ENCODE measurements at places on chromosomes 16 and 17.
A peak's percentile ranks its signal among the peaks of the same experiment; 100 is the strongest.

DNA sequence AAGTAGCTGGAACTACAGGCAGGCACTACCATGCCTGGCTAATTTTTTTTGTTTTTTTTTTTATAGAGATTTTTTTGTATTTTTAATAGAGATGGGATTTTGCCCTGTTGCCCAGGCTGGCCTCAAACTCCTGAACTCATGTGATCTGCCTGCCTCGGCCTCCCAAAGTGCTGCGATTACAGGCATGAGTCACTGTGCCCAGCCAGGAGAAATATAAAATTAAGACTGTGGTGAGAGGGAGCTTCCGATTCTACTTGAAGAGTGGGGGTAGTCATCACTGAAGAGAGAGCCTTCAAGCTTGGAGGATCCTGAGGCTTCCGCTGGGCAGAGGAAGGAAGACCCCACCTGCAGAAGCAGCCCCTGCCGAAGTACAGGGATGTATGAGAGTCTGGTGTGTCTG lies 34.4 kb upstream of the RGS9 start:
- DNase-seq, result no peak

DNA sequence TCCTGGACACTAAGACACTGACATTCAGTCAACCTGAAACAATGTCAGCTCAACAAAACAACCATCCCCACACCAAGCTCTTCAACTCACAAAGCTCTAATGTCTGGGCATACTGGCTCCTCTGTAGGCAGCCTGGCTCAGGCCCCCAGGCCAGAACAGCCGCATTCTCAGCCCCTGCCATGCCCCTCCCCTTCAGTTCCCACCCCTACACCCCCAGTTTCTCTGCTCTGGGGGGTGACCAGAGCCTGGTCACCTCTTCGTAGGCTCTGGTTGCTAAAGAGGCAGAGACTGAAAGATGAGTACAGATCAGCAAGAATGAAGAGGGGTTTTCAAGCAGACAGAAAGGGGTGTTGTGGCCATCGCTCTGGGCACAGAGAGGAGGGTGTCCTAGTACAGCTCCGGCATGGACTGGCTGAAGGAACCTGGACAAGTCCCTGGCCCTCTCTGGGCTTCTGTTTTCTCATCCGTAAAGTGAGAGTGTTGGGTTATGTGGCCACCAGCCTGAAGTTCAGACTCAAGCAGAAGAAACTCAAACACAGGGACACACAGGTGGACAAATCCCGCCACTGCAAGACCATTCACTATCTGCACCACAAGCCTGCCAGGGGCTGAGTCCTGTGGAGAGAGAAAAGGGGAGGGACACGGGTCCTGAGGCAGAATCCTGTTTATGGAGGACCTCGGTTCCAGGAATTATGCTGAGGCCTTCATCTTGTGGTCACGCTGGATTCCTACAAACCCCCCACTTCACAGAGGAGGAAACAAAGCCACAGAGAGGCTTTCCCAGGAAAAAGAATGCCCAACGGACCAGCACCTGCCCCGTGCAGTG lies 987 bp upstream of the SLC4A1 start:
- no peak for DNase-seq

DNA sequence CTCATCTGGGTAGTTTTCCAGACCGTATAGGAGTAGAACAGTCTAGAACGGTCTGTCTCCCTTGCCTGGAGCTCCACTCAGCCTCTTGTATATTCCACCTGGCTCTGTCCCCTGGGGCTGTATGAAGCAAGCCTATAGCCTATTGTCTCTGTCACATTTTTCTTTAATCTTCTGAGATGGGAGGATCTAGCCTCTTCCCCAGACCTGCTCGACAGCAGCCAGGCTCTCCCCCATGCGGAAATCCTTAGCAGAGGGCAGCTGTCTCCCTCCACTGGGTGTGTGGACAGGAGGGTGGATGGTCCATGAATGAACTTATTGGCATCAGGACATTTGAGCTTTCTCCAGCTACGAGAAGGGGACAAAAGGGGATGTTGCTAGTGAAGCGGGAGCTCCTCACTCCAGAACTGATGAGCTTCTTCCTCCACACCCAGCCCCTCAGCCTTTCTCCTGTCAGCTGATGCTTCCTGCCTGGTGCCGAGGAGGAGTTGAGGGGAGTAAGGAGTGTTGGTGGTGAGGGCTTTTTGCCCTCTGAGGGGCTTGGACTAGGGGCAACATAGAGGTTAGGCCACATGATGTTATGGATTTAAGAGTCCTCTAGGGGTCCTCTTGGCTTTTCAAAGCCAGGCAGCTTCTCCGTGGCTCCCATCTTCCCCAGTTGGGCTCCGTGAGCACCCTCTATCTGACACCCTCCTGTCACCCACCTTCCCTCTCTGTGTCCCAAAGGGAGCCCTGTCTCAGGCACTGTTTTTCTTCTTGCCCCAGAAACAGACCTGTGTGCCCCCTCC lies 28.0 kb downstream of the ARHGAP23 start:
- no peak for DNase-seq

DNA sequence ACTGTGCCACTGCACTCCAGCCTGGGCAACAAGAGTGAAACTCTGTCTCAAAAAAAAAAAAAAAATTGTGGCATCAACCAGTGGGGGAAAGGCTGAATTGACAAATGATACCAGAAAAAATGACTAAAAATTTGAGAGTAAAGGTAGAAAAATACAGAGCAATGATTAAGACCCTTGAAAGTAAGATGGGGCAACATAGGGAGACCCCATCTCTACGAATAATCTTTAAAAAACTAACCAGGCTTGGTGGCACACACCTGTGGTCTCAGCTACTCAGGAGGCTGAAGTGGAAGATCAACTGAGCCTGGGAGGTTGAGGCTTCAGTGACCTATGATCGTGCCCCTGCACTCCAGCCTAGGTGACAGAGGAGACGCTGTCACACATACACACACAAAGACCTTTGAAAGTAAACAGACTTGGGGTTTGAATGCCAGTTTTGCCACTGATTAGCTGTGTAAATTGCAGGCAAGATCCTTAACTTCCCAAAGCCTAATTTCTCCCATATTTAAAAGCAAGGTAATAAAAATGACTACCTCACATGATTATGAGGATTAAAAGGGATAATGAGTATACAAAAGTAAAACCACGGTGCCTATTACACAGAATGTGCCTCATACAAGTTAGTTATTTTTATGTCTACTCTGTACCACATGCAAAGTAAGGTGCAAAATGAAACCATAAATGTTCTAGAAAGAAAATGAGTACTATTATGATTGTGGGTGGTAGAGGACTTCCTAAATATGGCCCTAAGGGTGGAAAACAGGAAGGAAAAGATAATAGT lies 21.7 kb upstream of the PAFAH1B1 start:
- DNase-seq, result no peak

GRCh38 chr16:66204756-66205155 lies 161.7 kb upstream of the CDH5 start:
- no peak for DNase-seq

DNA sequence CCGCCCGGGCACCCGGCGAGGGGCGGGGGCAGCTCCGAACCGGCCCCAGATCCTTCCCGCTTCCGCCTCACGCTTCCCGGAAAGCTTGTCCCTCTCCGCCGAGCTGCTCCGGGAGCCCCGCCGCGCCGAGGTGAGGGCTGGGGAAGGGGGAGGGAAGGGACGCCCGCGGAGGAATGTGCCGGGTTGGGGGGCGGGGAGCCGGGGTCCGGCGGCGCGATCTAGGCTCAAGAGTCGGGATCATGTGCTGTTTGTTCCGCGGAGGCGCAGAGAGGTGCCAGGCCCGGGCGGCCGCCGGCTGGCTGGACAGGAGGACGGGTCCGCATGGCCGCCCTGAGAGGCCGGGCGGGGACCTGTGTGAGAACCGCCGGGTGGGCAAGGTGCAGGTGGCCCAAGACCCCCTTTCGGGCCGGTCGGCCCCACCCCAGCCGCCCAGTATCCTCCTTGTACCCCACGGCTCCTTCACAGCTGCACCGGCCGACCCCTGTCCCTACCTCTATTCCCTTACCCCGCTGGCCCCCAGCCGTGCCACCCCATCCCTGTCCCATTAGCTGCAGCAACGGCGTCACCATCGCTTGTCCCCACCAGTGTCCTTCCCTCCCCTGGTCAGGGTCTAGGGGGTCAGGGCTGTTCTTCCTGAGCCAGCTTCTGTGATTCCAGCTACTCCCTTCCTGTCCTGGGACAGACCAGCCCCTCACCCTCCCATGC lies 429 bp downstream of the KIF1C start:
- DNase-seq, result no peak

- DNase-seq, result no peak
Measured at GRCh38 chr16:59385959-59386358, 651.8 kb upstream of the GOT2 start.

GRCh38 chr16:9123871-9124270 lies 32.4 kb downstream of the HAPSTR1 start:
- DNase-seq, result no peak

GRCh38 chr17:64994781-64995538 lies 61.6 kb downstream of the GNA13 start:
- DNase-seq, result no peak

DNA sequence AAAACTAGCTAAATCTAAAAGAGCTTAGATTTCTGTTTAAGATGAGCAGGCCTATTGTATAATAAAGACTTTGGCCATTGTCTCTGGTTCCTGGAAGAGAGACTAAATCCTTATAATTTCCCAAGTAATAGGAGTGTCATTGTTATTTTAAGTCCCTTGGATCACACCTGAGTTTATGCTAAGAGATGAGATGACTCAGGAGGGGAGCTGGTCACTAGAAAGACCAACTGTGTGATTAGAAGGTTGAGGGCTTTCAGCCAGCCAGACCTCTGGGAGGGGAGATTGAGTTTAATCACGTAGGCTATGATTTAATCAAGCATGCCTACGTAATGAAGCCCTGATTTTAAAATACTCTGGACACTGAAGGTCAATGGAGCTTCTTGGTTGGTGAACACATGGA lies 156.9 kb upstream of the C17orf78 start:
- no peak for DNase-seq

GRCh38 chr17:61723183-61723582 lies 132.2 kb upstream of the NACA2 start:
- DNase-seq, result no peak

DNA sequence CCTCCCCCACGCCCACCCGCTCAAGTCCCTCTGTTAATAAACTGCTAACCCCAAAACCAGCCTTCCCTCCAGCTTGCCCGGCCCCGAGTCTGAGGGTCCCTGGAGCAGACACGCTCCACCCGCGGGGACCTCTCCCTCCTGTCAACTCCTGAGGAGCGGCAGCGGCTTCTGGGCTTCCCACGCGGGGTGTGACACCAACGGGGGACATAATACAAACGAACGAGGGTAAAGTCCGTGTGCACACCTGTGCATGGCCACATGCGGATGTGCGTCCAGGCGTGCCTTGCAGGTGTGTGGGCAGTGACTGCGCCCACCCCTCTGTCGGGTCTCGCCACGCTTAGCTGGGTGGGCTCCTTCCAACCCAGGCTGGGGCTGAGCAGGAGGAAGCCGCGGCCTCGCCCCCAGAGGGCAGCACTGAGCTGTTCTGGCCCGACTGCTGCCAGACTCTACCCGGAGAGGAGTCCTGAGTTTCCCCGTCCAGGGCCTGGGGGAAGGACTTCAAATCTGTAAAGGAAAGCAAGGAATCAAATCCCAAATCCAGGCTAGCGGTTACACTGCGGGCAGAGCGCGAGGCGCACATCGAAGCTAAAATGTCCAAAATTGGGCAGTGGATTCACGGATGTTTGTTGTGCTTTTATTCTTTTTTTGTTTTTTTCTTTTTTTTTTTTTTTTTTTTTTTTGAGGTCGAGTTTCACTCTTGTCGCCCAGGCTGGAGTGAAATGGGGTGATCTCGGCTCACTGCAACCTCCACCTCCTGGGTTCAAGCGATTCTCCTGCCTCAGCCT lies 24.2 kb upstream of the KRT17 start:
- peak; percentile 90 for DNase-seq

GRCh38 chr16:83510906-83511305 lies 296.9 kb upstream of the HSBP1 start:
- DNase-seq, result no peak

- DNase-seq, result no peak
Measured at GRCh38 chr16:27586711-27587110, 36.8 kb downstream of the KATNIP start.

- no peak for DNase-seq
Measured at GRCh38 chr17:71234349-71234748, 886.5 kb upstream of the SOX9 start.
